ENCODE measurements at places on chromosomes 12 and 14.

GRCh38 chr12:65121049-65121955 lies at the start of gene WIF1:
Gene WIF1 (minus strand): TSS chr12:65121305. CDS start chr12:65121191, 114 bp downstream.
- DNase-seq = no peak

GRCh38 chr14:55771242-55771981 lies 191.4 kb downstream of the KTN1 start:
- DNase-seq = no peak

DNA sequence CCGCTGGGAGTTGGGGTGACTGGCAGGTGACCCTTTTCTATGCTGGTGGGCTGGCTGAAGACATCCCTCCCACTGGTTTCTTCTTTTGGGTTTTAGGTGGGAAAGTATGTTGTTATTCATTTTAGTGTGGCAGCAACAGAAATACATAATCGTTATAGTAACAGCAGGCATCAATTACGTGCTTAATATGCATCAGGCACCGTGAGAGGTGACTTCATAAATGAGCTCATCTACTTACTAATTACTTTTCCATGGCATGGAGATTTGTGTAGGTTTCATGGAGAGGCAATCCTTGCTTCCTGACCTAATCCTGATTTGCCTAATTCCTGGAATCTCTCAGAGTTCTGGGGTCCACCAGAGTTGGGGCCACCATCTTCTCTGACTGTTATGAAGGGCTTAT lies 13.4 kb upstream of the CELA1 start:
- DNase-seq = no peak

GRCh38 chr12:65430006-65430405 lies 151.5 kb downstream of the MSRB3 start:
- no peak for DNase-seq

DNA sequence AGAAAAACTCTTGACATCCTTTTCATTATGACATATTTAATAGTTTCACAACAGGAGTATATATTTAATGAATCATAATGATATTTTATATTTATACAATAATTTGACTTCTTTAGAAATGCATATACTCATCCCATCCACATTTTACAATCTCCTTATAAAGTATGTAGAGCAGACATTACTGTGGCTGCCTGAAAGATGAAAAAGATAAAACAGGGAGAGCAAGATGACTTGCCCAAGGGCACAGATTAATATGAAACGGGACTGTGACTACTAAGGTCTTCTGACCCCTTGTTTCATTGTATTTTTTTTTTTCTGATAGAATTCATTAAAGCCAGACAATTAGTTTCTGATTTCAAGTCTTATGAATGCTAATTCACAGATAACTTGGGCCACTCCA lies 293.6 kb downstream of the SOX5 start:
- DNase-seq = no peak

DNA sequence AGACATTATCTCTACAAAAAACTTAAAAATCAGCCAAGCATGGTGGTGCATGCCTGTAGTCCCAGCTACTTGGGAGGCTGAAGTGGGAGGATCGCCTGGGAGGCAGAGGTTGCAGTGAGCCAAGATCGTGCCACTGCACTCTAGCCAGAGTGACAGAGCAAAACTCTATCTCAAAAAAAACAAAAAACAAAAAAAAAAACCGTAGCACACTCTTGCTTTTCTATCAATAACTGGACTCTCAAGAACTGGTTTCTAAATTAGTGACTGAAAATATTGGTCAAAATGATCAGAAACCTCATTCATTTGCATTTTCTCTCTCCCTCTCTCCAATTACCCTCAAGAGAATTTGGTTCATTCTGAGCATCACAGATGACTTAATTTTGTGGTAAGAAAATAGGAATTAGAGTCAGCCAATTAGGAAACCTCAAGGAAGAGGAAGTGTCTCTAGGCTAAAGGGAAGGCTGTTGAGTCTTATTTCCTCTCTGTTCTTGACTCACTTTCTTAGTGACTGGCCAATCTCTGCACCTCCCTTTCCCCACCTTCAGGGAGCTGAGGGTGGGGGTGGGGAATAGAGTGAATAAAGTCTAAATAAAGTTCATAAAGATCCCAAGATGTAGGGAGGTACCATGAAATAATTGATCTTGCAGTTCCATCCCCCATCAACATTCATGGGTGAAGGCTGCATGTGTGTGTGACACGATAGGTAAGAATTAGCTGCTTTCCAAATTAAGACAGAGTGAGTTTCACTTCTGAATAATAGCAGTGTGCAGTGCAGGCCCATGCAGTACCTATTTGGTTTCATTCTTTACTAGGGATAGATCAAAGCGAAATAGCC lies 6.8 kb upstream of the PSMA6 start:
- DNase-seq = no peak

GRCh38 chr12:106345746-106346145 lies 11.8 kb upstream of the POLR3B start:
- no peak for DNase-seq

DNA sequence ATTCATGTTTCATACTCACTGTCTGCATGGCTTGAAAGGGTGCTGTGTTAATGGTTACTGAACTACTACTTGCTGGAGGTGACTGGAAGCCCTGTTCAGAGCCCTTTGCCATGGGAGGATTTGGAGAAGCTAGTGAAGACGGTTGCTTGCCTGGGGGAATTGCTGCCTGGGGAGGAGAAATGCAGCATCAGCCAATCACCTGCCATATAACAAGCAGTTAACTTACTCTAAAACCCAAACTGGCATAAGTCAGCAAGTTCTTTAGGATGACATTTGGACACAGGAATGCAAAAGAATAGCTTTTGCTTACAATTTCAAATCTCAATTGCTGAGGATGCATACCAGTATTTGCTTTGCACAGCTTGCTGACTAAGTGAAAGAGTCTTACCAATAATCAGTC lies 23.4 kb upstream of the IPO8 start:
- DNase-seq = peak; percentile 74

GRCh38 chr14:57169901-57170300 lies 98.8 kb downstream of the EXOC5 start:
- no peak for DNase-seq

GRCh38 chr12:6364044-6364374 lies 11.4 kb downstream of the SCNN1A start:
- no peak for DNase-seq

GRCh38 chr14:75812622-75813021 lies 151.6 kb downstream of the TTLL5 start:
- no peak for DNase-seq

DNA sequence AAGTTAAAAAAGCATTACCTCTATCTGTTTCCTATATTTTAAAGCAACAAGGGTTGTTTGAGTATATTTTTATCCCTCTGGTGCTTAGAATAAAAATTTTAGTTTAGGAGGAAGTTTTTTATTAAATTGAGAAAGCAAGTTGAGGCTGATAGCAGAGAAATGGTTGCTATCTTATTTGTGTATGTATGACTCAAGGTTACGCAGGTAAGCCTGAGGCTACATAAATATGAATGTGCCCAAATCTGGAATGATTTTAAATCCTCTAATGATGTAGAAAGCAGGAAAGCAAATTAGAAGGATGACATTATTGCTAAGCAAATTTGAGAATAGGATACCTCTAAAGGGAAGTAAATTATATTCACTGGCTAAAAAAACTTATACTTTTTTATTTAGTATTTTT lies 109.8 kb downstream of the ACSS3 start:
- no peak for DNase-seq

- no peak for DNase-seq
Observed at GRCh38 chr12:124480469-124481256, 86.7 kb downstream of the NCOR2 start.

DNA sequence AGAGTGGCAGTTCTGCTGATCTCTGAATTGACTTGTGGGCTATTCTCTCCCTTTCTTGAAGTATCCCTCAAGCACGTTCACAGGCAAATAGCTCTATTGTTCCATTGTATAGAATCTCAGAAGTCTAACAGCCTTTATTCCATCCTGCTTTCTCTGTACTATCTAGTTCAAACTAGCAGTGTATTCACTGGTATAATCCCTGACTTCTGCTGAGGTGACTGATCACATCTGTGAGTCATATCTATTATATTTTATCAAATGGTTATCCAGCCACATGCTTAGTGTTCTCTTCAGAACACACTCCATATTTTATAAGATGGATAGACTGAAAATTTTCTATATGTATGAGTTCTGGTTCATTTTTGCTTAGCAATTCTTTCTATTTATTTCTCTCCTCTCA lies 866.1 kb downstream of the C12orf50 start:
- no peak for DNase-seq

GRCh38 chr12:115930336-115930735 lies 347.2 kb downstream of the MED13L start:
- no peak for DNase-seq

GRCh38 chr14:72847721-72848120 lies 46.2 kb downstream of the DPF3 start:
- DNase-seq = no peak

DNA sequence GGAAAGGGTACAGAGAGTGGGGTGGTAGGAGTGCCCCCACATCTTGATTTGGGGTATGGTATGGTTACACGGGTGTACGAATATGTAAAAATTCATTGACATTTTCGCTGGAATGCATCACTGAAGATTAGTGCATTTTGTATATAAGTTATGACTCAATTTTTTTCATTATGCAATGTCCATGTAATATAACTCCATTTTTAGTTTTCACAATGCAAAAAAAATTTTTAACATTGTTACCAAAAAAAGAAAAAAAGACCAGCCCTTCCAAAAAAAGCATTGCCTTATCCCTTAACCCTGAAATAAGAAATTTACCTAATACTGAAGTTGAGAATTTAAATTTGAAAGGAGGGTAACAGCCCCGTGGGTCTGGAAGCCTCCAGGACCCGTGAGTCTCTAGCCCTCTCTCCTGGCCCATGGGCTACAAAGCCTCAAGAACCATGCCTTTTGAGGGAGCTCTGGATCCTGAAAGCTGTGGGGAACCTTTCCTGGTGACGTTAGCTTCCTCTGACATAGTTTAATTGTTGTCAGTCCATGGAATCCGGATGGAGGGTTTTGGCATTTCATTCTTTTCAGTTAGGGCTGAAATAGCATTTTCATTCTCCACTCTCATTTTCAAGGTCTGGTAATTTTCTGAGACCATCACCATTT lies 55.6 kb upstream of the ACTN1 start:
- no peak for DNase-seq

DNA sequence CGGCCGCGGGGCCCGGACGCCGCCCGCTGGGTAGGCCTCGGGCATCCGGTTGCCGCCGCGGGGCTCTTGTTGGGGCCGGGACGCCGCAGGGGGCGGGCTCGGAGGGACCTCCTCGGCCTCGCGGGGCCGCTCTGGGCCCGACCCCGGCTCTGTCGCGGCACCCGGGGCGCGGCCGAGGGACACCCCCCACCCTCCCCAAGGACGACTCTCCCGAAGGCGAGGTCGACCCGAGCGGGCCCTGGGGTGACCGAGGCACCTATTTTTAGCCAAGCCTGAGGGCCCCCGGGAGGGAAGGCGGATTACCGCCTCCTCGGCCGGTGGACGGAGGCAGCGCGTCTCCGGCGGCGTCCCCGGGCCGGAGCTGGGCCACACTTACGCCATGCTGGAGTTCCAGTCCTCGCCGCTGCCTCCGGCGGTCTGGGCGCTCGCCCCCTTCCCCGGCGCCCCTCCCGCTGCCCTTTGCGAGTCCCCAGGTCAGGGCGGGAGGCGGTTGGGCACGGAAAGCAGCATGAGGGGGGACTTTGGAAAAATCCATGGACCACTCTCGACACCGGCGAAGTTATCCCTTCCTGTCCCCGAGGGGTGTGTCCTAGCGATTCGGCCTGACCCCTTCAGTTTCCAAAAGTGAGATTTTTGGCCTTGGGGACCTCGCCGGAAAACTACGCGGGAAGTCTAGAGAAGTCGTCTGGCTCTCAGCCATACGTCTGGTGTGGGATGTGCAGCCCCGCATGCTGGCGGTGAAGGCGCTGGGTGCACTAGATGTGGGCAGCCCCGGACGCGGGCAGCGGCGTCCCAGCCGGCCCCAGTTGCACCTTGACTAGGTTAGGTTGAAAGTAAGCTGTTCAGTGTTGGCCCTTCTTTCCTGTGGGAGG lies 699 bp downstream of the KTN1 start:
- no peak for DNase-seq

GRCh38 chr12:34598851-34599529 lies 576.7 kb downstream of the ALG10 start:
- no peak for DNase-seq

- peak; percentile 63 for DNase-seq
Observed at GRCh38 chr14:102050625-102051024, 36.2 kb downstream of the HSP90AA1 start.

GRCh38 chr12:110109037-110109836 lies 14.9 kb upstream of the IFT81 start:
- peak; percentile 100 for DNase-seq

GRCh38 chr14:32134448-32135097 lies 57.5 kb downstream of the ARHGAP5 start:
- DNase-seq = peak; percentile 28

DNA sequence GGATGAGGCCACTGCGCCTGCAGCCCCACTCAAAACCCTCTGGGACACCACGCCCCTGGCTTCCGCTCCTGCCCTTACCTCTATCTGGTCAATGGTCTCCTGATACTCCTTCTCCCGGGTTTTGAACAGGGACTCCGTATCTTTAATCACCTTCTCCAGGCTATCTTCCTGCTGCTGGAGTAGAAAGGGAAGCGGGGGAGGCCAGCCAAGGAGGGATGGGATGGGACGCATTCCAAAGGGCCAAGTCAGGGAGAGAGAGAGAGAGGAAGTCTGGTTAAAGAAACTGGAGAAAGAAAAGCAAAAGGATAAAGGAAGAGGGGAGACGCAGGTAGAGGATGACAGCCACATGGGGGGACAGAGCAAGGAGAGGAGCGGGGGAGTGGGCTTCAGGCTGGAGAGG lies 7.9 kb downstream of the IFFO1 start:
- no peak for DNase-seq

DNA sequence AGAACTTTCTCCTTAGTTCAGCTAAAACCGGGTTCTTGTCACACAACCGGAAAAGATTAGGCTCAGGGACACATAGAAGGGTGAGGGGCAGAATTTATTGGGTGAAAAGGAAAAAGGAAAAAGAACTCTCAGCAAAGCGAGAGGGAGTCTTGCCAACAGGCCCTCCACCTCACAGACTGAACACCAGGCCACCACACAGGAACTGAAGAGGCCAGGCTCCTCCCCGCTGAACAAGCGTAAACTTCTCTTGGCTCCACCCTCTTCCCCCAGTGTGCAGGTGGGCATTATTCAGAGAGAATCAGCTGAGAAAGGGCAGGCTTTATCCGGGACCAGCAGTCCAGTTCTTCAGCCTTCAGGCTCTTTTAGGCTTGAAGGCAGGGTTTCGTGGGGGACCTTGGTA lies 125.6 kb upstream of the FGD4 start:
- no peak for DNase-seq

DNA sequence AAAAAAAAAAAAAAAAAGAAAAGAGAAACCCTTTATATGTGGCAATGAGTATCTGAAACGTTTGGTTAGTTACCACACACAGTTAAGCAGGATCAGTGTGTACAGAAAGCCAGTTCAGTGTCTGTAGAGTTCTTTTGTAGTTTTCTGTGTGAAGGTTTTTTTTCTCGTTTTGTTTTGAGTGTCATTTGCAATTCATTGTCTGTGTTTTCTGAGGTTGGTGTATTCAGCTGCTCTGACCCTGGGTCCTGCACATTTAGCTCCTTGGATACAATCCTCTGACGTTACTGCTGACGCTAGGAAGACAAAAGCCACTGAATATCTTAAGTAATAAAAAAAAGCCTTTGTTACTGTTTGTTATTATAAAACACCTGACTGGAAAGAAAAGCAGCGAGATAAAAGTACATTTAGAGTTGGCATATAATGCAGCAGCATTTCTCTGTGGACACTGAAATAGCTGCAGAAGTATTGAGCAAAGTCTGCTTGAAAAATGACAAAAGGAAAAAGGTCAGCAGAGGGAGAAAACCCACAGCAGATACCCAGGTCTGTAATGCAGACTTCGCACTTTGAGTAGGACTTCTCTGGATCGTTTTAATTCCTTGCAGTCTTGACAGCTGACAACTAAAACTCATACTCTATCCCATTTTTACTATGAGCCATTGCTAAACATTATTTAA lies 89.0 kb downstream of the POLR3B start:
- no peak for DNase-seq
